ENCODE measurements at places on chromosomes 6 and 20. TPM values are rescaled to one million over a fixed set of nuclear protein-coding genes. Genes with fewer than 3 reads are reported as not detected.

Gene ZNF133
- polyA plus RNA-seq, result 35.1 TPM

Gene ERVFRD-1
- polyA plus RNA-seq, result 0.13 TPM

Gene CRISP3
- polyA plus RNA-seq, result not detected

Gene MUCL3
- 0.10 TPM for polyA plus RNA-seq

GRCh38 chr6:165714907-165715306 is 51.9 kb upstream of the PDE10A start:
- no peak for DNase-seq

Gene LY6G6C
- polyA plus RNA-seq, result 1.1 TPM

- no peak for DNase-seq
These were observed 9.0 kb downstream of the TEAD3 start for GRCh38 chr6:35487658-35488516.

DNA sequence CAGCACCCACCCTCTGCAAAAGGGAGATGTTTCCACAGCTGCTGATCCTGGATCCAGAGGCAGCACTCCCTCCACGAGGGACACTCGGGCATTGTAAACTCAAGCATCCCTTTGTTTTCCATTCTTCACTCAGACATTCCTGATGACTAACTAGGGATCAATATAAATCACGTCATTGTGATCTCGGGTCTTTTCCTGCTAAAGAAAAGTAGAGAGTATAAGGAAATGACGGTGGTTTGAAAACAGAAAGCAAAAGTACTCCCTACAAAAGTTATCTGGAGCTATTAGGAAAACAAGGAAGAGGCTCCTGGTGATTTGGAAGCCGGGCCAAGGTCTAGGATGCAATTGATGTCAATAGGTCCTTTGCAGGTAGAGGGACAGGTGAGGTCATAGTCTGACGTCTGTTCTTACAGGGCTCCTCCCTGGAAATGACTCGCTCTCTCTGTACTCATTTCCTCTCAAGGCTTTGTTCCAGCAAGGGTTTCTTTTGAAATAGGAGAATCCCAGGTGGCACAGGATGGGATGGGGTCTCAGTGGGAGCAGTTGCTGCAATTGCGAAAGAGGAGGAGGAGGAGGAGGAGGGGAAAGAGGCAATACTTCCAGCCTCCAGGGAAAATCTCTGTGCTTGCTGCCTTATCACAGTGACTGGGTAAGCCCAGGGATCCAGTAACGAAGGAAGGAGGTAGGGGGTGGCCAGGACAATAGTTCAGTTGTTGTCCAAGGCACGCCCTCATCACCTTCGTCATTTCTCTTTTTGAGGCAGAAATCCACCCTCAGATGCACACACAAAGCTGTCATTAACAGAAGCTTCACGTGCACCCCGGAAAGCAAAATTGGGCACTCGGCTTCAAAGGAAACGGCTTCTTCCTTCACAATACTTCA is 222.8 kb downstream of the LY86 start:
- DNase-seq, result no peak

- peak; percentile 75 for DNase-seq
These were observed 27.6 kb upstream of the HACE1 start for GRCh38 chr6:104887350-104887749.
